Stimulated activated CD8-positive, alpha-beta memory T cell treated with anti-CD3 and anti-CD28 coated beads, Interleukin-15, amount 100 ng/mL, for 1 hour (primary cell): ENCODE measurements at places on chromosomes 6 and 20.

- DNase-seq = no peak
Observed at GRCh38 chr20:4335722-4336121, 320.4 kb upstream of the RNF24 start.

GRCh38 chr20:24254480-24254879, 214.9 kb upstream of the SYNDIG1 start:
- no peak for DNase-seq

- no peak for DNase-seq
Observed at GRCh38 chr6:80636689-80637088, 530.2 kb downstream of the BCKDHB start.

GRCh38 chr6:86147311-86147710, 504.6 kb upstream of the SYNCRIP start:
- DNase-seq = no peak

DNA sequence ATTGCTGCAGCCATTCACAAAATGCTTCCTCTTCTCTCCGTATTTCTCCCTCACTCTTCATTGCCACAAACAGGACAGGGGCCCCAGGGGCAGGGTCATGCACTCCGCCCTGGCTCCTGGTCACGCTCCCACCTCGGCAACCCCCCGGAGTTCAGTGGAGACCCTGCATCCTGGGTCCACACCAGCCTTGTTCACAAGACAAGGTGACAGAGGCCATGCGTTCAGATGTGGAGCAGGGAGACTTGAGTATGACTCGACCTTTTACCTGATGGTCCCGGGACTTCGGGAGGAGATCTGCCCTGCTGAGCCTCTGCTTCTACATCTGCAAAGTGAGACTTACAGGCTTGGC, 49.4 kb downstream of the ANKRD60 start:
- no peak for DNase-seq

DNA sequence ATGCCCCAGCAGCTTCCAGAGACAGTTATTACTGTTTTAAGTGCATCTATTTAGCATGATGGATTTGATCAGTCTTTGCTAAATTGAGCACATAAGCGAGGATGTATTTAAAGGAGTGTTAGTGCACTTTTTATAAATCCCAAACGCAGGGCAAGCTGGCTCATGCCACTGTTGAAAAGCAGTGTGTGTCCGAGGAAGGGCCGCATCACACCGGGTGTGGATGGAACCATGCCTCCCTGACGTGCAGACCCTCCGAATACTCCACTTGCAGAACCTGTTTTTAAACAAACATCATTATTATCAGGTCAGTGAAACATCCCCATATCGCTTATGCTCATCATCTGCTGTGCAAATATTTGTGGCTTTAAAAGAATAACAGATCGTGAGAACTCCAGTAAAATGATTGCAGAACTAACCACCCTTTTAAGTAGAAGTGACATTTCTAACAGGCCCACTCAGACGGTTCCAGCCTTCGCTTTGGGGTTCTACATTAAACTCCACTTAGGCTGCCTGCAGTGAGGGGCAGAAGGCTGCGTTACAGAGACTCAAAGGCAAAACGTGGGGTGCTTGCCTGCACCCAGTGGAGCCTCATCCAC, 190.1 kb downstream of the CDH4 start:
- DNase-seq = no peak

DNA sequence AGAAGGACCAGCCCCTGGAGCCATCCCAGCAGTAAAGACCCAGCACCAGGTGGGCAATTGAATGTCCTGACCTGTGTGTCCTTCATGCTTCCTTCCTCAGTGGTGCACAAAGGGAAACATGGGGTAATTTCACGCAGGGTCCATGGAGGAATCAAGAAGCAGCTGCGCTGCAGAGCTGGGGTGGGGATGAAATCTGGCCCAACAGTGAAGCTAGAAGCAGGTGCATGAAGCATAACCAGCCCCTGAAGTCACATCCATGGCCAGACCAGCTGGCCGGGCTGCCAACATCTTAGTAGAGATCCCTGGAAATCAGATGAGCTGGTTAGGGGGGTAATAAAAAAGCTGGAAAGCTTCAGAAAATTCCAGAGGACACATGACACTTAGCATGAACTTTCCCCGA, 646.7 kb upstream of the DEFB115 start:
- no peak for DNase-seq

DNA sequence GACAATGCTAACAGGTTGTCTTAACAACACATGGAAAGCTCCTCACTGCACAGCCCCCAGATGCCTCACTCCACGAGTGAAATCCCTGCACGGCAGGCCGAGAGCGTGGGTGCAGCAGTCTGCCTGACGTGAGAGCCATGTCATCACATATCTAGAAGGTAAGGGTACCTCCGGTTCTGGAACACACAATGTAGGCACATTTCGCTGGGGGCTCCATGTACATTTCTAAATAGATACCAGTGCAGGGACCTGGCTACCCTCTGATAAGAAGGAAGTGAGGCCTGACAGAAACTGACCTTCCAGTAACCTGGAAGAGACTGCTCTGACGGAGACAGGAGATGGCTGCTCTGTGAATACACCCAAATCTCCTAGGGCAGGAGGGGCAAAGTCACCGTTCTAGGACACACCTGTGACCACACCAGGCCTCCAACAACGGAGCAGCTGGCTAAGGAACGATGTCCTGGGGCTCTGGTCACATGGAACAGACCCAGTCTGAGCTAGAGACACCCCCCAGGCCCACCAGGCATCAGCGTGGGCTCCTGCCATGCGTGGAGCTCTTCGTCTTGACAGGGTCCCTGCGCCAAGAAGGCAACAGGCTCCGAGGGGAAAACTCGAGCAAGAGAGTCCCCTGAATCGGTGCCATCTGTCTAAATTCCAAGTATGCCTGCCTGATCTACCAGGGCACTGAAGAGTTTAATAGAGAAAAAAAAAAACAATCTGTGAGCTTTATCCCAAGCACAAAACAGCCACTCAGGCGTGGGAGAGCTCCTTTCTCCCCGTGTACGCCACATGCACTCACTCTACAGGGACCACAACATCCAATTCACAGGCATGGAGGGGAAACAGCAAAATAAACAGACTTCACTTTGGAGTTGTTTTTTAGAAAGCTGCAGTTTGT, 27.5 kb downstream of the RNASET2 start:
- no peak for DNase-seq

DNA sequence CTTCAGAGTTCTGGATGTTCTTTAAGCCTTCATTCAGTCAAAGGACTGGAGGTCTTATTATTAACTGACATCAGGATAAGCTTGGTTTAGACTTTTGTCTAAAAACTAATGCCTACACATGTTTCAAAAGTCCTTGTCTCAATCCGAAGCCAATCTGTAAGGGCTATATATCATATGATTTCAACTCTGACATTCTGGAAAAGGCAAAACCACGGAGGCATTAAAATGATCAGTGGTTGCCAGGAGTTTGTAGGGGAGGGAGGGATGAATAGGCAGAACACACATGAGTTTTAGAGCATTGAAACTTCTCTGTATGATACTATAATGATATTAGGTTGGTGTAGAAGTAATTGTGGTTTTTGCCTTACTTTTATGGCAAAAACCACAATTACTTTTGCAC, 1285.8 kb upstream of the CITED2 start:
- DNase-seq = no peak

- no peak for DNase-seq
Observed at GRCh38 chr20:17024513-17025119, 202.2 kb upstream of the PCSK2 start.

DNA sequence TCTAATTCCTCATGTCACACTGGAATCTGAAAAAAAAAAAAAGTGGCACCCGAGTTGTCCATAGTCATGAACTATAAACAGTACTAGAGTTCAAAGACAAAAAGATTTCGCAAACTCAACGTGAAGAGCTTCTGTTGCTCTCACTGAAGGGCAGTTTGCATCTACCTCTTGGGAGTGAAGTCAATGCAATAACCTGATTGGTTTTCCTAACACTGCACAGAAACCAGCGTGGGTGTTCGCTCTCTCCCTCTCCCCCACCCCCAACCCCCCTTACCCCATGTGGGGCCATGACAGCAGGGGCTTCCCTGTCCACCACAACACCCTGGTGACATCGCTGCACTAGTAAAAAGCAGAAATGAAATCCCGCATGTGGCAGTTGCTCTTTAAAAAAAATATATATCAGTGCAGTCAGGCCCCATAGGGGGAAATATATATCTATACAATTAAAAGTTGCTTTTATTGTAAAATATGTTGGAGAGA, 66.9 kb downstream of the GMPR start:
- no peak for DNase-seq

DNA sequence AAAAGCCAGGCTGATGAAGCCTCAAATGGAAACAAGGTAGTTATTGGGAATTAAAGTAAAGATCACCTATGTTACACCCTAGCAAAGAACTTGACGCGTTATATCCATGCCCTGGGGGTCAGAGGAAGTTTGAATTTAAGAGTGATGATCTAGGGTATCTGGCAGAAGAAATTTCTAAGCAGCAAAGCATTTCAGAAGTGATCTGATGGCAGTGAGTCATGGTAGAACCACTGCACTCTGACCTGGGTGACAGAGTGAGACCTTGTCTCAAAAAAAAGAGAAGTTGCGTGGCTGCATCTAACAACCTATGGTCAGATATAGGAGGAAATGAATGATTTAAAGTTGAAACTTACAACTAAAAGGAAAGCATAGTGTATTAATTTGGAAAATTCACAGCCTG, 45.2 kb downstream of the SCP2D1 start:
- DNase-seq = no peak

DNA sequence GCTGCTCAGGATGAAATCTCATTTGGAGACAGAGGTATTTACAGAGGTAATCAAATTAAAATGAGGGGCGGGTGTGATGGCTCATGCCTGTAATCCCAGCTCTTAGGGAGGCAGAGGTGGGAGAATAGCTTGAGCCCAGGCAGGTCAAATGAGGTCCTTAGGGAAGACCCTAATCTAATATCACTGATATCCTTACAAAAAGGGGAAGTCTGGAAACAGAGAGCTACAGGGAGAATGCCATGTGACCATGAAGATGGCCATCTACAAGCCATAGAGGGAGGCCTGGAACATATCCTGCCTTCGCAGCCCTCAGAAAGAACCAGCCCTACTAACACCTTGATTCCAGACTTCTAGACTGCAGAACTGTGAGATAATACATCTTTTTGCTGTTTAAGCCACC, 8.3 kb downstream of the MTCL3 start:
- no peak for DNase-seq
